ENCODE measurements at places on chromosomes 2 and 18.

DNA sequence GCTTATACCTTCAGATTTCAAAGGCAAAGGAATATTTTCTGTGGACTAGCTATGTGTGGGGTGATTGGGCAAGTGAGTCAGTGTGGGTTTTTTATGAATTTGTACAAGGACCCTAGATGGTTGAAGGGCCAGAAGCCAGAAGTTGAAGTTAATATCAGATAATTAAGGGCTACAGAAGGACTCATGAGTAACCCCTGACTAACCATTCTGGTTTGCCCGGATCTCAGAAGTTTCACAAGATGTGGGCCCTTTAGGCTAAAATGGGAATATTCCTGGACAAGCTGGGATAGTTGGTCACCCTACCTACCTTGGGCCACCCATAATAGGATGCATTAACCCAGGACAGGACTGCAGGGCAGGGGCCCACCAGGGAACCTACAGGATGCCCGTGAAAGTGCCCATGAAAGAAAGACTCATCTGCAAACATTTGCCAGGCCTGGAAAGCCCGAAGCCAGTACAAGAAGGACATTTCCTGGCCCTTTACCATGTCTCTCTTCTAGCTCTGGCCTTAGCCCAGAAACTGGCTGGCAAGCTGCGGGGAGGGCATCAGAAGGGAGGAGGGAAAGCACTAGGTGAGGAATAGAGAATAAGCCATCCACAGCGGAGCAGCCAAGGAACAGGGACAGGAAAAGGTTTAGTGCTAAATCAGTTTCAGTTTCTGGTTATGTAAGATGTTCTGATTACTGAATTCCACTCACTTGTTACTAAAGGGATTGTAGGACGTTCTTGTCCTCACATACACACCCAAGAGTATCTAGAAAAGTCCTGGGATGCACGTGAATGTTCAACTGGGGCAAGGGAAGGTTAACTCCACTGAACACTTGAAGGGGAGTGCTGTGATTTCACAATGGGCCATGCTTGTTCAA lies 33.6 kb downstream of the GCG start:
- no peak for DNase-seq

DNA sequence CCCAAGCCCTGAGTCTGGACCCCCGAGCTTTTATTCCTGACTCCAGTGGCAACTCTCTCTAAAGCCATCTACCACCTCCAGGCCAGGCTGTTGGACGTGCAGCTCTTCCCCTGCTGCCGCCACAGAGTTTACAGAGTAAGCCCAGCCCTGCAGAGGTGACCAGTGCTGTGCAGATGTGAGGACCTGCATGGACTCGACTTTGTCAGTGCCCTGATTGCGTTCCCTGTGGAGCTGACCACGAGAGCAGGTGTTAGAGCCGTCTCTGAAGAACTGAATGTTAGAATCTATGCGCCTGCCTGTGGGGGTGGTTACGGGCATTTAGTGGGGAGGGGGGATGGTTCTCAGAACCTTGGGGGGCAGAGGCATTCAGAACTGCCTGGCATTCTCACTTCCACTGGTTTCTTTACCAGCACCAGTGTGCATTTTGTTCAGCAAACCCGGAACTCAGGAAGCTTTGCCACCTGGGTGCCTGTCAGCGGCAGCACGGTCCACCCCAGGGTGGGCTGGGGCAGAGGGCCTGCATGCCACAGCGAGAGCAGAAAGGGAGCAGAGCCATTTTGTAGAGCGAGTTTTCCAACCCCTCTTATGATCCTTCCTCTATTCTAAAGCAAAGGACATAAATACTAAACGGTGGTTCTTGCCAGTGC lies 137.9 kb downstream of the KLHL29 start:
- DNase-seq = no peak

DNA sequence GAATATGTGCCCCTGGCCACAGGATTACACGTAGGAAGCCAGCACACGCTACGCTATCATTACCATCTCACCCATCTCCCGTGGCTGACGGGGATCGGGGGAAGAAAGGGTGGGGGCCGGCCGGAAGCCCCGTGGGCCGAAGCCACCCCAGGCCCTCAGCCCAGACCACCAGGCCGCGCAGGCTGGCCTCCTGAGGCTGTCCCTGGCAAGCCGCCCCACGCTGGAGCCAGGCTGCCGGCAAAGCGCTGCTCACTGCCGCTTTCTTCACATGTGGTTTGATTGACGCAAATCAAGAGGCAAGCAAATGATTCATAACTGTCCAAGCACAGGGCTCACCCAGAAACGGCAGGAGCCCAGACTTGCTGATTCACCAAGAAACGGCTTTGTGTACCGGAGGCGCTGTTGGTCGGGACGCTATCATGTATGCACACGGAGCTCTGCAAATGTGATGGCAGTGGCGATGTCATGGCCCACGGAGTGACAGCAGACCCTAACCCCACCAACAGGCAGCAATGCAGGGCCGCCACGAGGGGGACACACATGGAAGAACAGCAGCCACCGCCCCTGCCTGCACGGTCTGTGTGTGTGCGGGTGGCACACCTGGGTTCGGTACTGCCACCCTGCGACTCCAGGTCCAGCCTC lies 125.7 kb downstream of the HDAC4 start:
- DNase-seq = no peak

GRCh38 chr2:171320208-171320621 lies 113.6 kb downstream of the METTL8 start:
- no peak for DNase-seq

DNA sequence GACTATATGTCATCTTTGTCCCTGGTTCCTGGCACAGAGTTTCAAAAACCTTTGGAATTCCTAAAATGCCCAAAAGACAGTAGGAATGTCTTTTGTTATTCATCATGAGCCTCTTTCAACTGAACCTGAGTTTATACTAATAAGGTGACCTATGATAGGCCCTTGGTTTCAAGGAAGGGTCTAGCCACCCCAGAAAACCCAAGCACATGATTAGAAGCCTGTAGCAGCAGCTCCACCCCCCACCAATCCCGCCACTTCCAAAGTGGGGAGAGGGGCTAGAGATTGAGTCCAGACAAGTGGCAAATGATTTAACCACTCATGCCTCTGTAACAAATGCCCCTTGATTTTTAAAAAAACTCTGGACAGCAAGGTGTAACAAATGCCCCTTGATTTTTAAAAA lies 56.8 kb downstream of the ADD2 start:
- no peak for DNase-seq

DNA sequence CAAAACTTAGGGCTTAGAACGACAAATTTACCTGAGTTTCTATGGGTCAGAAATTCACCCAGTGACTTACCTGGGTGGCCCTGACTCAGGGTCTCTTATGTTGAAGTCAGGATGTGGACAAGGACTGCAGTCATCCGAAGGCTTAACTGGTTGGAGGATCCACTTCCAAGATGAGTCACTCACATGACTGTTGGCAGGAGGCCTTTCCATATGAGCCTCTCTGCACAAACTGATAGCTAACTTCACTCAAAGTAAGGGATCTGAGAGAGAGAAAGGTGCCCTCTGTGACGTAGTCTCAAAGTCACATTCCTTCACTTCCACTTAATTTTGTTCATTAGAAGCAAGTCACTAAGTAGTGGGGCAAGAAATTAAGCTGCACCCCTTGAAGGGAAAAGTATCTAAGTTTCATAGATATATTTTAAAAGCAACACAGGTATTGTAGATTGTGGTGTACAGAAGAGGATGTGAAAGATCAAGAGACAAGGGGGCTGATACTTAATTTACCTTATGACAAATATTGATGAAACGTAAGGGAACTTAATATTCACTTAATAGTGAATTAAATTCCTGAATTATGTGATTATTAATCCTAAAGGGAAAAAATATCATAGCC lies 48.4 kb downstream of the TANK start:
- DNase-seq = no peak

DNA sequence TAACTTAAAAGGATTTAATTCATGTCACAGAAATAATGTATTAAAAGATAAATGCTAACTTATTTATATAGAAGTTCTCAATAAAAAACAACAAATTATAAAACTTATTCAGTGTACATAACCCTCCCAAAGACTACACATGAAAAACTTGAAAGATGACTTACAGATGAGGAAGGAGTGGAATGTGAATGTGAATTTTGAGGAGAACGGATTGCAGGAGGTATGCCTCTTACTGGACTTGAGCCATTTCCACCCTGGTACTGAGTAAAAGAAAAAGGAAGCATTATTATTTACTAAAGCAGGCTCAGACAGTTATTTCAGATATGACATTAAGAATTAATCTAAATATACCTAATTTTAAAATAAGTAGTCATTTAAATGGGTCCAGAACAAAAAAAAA lies 104.4 kb downstream of the TLK1 start:
- no peak for DNase-seq

DNA sequence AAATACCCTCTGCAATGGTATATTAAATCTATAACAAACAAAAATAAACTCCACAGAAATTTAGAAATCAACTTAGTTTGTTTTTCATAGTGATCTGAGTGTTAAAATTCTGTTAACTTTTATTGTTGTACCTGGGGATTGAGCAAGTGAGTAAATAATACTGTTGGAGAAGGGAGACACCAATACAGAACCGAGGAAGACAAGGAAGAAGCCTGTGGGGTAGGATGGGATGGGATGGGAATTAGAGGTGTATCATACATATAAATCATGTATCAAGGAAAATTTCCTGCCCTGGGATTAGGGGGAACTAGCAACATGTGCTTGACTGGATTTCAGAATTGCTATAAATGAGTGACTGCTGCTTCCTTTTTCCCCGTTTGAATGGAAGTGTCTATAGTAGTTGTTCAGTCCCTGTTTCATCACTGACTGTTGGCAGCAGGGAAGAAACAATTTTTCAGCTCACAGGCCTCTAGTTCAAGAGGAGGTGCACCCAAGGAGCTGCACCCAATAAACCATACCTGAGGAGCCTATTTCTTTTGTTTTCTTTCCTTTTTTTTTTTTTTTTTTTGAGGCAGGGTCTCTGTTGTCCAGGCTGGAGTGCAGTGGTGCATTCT lies 53.1 kb downstream of the SP110 start:
- no peak for DNase-seq

GRCh38 chr18:23733895-23734294 lies 44.6 kb downstream of the LAMA3 start:
- DNase-seq = no peak

DNA sequence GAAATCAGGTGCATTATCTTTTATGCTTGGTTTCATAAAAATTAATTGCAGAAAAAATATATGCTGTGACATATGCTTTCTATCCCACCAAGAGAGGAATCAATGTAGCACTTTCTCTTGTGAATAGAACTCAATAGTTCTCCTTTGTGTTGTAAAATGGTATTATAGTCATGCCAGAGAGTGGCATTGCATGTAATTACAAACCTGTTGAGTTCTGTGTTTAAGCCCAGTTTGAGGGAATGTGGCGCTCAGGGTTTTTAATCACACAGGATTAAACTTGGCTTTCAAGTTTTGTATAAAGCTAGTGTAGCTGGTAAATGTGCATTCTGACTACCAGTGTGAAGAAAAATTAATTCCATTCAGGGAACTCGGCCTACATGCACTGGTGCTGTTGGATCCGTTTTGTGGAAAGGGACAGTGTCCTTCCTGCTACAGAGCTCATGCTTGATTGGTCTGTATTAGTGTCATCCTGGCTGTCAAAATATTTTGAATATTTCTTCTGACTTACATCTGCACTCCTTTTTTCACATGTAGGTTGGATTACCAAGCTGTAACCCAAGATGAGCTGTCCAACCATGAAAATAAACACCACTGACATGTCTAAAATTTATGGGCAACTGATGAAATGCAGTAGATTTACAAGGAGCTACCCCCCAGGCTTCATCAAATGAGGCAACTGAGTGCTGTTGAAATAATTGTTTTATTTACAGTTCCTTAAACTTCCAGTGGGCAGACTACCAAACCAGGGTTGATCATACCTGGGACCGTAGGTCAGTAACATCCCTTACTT lies 80.3 kb downstream of the SLC4A3 start:
- no peak for DNase-seq

- DNase-seq = no peak
These were observed 112.1 kb upstream of the FHL2 start for GRCh38 chr2:105510761-105511528.
